ENCODE measurements at places on chromosomes 16 and 17. TPM values are rescaled to one million over a fixed set of nuclear protein-coding genes. Genes with fewer than 3 reads are reported as not detected.
A peak's percentile ranks its signal among the peaks of the same experiment; 100 is the strongest.

DNA sequence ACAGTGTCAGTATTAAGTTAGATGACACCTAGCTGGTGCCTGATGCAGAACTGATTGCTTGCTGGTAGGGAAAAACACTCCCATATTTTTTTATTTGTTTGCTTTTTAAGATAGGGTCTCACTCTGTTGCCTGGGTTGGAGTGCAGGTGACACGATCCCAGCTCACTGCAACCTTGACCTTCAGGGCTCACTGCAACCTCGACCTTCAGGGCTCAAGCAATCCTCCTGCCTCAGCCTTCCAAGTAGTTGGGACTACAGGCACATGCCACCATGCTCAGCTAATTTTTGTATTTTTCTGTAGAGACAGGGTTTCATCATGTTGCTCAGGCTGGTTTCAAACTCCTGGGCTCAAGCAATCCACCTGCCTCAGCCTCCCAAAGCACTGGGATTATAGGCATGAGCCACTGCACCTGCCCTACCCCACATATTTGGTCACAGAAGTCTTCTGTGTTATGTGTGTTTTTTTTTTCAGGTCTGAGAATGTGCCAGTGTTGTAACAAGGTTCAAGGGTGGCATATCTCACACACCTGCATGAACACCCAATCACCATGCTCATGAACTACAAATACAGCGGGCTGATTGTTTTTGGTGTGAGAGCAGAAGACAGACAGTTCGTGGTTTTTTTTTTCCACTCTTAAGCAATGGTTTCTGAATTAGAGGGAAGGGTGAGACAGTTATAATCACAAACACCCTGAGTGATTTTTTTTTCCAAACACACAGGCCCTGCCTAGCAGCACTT lies 22.8 kb downstream of the SPAG9 start:
- no peaks in the 10 kb centered on the region for H3K4me1 ChIP-seq
- no peak for DNase-seq
- no peak overlapping the region for H3K27ac ChIP-seq
- H3K36me3 ChIP-seq = no peaks in the 10 kb centered on the region

DNA sequence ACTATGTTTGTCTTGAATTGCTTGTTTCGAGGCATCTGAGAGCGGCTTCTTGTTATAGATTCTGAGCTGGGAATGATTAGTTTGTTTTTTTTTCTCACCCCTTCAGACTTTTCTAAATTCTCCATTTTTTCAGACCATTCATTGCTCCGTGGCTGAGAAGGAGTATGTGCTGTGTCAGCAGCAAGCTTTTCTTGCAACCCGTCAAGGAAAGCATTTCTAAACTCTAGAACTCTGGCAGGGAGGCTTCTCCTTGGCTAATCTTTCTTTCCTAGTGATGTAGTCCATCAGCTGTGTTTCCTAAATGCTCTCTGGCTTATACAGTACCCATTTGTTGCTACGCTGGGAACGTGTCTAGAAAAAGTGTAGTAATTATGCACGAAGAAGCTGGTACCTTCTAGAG lies 133.5 kb downstream of the FTO start:
- no peaks in the 10 kb centered on the region for H3K4me1 ChIP-seq
- H3K27ac ChIP-seq = no peak overlapping the region
- no peaks in the 10 kb centered on the region for H3K27me3 ChIP-seq
- DNase-seq = peak; percentile 44

- H3K4me1 ChIP-seq = peaks cover 4% of the 10 kb centered on the region
- DNase-seq = peak; percentile 39
- no peaks in the 10 kb centered on the region for H3K27me3 ChIP-seq
Observed at GRCh38 chr17:9475101-9475658, 100.4 kb downstream of the STX8 start.

DNA sequence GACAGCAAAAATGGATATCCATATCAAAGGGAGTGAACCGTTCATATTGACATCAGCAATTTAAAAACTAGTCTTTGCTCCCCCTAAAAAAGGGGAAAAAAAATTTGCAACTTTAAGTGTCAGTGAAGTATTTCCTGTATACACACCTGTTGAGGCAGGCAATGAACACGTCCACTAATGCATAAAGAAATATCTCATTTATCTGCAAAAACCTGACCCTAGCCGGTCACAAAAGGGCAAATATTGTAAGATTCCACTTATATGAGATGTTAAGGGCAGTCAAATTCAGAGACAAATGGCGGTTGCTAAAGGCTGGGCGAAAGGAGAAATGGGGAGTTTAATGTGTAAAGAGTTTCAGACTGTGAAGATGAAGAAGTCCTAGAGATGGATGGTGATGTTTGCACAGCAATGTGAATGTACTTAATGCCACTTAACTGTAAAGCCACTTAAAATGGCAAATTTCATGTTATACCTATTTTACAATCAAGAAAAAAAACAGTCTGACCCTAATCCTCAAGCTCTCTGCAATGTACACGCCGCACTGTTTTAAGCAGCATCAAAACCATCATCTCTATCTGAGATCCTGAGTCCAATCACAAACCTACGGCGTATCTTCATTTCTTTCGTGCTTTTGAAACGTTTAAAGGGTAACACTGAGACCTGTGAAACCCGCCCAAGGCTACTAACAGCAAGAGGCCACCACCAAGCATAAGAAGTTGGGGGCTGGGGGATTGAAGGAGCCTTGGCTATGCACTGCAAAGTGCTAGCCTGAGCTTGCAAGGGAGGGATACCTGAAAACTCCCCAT lies 1.1 kb downstream of the PARN start:
- no peaks in the 10 kb centered on the region for H3K27me3 ChIP-seq
- no peak for DNase-seq
- no peaks in the 10 kb centered on the region for H3K36me3 ChIP-seq
- H3K27ac ChIP-seq = peak overlapping the region; percentile 94
- H3K4me3 ChIP-seq = peak overlapping the region; percentile 69

DNA sequence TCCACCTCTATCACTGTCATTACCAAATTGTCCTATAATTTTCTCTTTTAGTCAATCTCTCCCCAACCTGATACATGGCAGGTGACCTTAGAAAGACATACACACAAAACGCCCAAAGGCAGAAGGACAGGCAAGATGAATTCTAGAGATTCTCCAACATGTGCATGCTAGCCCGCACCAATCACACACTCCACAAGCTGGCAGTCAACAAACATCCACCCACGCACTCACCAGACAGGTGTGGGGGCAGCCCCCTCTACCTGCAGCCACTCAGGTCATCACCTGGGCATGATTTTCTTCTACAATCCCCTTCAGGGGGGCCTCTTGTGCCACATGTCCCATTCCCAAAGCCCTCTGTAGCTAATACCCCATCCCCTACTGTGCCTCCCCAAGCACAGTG lies 9.5 kb downstream of the MPP2 start:
- DNase-seq = no peak
- H3K4me1 ChIP-seq = peaks cover 3% of the 10 kb centered on the region
- H3K27me3 ChIP-seq = no peaks in the 10 kb centered on the region
- no peak overlapping the region for H3K27ac ChIP-seq
- no peaks in the 10 kb centered on the region for H3K36me3 ChIP-seq

GRCh38 chr16:19329932-19330331 lies 44.4 kb downstream of the CLEC19A start:
- no peaks in the 10 kb centered on the region for H3K27me3 ChIP-seq
- no peak overlapping the region for H3K4me3 ChIP-seq

GRCh38 chr17:50820651-50821050 lies 14.7 kb upstream of the WFIKKN2 start:
- no peaks in the 10 kb centered on the region for H3K4me1 ChIP-seq
- no peak overlapping the region for H3K4me3 ChIP-seq
- H3K36me3 ChIP-seq = no peaks in the 10 kb centered on the region
- no peak for DNase-seq
- H3K27me3 ChIP-seq = peaks cover 10% of the 10 kb centered on the region

DNA sequence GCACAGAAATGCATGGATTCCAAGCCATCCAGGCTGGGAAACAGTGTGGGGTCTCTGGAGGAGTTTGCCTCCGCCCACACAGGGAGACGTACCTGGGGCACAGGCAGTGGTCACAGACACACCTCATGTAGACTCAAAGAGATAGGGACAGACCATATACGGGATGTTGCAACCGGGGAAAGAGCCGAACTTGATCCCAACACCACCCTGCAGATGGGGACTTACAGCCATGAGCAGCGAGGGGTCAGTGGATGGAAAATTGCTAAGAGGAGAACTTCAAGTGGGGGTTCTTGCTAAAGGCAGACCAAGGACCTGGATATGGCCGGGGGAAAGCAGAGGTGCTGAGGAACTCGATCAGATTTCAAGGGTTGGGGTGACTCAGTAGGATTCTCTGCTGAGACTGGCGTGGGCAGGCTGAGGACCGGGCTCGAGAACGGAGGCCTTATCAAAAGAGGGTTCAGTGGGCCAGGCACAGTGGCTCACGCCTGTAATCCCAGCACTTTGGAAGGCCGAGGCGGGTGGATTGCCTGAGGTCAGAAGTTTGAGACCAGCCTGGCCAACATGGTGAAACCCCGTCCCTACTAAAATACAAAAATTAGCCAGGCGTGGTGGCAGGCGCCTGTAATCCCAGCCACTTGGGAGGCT lies 12.0 kb upstream of the DNAH17 start:
- H3K27me3 ChIP-seq = peaks cover 13% of the 10 kb centered on the region
- H3K36me3 ChIP-seq = no peaks in the 10 kb centered on the region
- H3K4me1 ChIP-seq = no peaks in the 10 kb centered on the region
- no peak overlapping the region for H3K27ac ChIP-seq
- no peak overlapping the region for H3K4me3 ChIP-seq
- no peak for DNase-seq

DNA sequence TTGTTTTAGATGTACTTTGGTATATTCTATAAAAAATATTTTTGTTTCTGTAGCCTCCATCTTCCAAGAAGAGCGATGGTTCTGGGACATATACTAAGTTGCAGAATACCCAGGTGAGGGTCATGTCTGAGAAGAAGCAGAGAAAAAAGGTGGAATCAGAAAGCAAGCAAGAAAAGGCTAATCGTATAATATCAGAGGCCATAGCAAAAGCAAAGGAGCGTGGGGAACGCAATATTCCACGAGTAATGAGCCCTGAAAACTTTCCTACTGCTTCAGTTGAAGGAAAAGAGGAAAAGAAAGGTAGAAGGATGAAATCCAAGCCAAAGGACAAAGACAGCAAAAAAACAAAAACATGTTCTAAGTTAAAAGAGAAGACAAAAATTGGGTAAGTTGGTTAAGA lies 154.6 kb downstream of the CHD9 start:
- no peak for DNase-seq
- no peaks in the 10 kb centered on the region for H3K36me3 ChIP-seq
- peak overlapping the region; percentile 70 for H3K4me3 ChIP-seq
- H3K4me1 ChIP-seq = peaks cover 9% of the 10 kb centered on the region
- H3K27ac ChIP-seq = peak overlapping the region; percentile 62

- no peak overlapping the region for H3K4me3 ChIP-seq
- no peak for DNase-seq
- H3K36me3 ChIP-seq = no peaks in the 10 kb centered on the region
- no peaks in the 10 kb centered on the region for H3K4me1 ChIP-seq
- H3K27me3 ChIP-seq = no peaks in the 10 kb centered on the region
- H3K27ac ChIP-seq = no peak overlapping the region
Observed at GRCh38 chr16:46745617-46746016, 2.5 kb downstream of the MYLK3 start.

DNA sequence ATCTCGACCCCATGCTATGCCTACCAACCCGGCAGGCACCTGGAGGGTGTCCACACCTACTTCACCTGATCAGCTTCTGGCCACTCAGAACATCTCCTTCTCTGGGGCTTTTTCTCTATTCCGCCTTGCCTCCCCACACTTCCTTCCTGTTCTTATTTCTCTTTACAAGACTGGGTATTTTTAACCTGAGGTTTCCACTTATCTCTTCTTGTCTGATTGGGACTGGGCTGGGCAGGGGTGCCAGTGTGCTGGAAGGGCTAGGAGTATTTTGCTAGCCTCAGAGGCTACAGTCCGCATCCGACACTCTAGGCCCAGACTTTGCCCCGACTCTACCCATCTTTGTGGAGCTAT lies 26.2 kb upstream of the ZNF652 start:
- H3K36me3 ChIP-seq = no peaks in the 10 kb centered on the region
- no peak overlapping the region for H3K27ac ChIP-seq
- no peak for DNase-seq
- no peaks in the 10 kb centered on the region for H3K27me3 ChIP-seq
- no peak overlapping the region for H3K4me3 ChIP-seq

The MSL1 gene
- 52.4 TPM for total RNA-seq

The CCL5 gene
- not detected for total RNA-seq

The KRT33A gene
- not detected for total RNA-seq
